Muscle of leg (tissue), 16 donors: ENCODE measurements at places on chromosomes 2 and 18. TPM values are rescaled to one million over a fixed set of nuclear protein-coding genes. Genes with fewer than 3 reads are reported as not detected.

DNA sequence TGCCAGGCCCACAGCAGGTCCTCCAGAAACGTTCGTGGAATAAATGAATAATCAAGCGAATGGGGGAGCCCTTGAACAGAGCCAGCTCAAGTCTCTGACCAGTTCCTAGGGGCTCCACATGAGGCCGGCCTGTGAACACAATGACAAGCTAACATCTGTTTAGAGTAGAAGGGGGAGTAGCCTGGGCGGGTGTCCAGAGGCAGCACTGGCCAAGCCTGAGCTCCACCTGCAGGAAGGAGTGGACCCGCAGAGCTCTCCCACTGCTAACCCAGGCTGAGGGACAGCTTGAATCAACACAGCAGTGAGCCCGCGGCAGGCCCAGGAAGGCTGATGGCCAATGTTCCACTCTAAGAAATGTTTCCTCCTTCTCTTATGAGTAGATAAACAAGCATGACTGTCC lies 234.8 kb upstream of the RAB6C start:
- no peak overlapping the region for H3K27ac ChIP-seq

IRS1 gene
- 9.2 TPM for total RNA-seq

FBXO15 gene
- total RNA-seq, result 0.89 TPM

CNTNAP5 gene
- 0.13 TPM for total RNA-seq

LONRF2 gene
- 1.5 TPM for total RNA-seq

GRCh38 chr2:187842978-187843847 lies 289.0 kb upstream of the TFPI start:
- no peak overlapping the region for H3K4me3 ChIP-seq
- no peaks in the 10 kb centered on the region for H3K36me3 ChIP-seq
- peak; percentile 79 for DNase-seq

STARD6 gene
- 0.18 TPM for total RNA-seq

DNA sequence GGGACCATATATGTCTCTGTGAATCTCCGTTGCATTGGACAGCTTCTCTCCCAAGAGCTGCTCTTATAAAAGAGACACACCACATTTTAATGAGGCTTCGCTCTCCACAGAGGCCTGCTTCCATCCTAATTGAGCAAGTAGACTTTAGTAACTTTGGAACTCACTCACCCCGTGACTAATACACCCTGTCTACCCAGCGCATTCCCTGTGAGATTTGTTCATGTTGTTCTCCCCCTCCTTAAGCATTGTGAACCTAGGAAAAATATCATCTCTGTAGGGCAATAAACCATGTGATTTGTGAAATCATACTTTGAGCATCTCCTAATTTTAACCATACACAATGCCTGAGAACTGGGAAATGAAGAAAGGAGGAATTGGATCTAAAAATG lies 56.9 kb downstream of the MCFD2 start:
- H3K36me3 ChIP-seq, result no peaks in the 10 kb centered on the region
- H3K4me1 ChIP-seq, result peaks cover 29% of the 10 kb centered on the region
- no peak overlapping the region for H3K27ac ChIP-seq

ADD2 gene
- 0.98 TPM for total RNA-seq

GRCh38 chr2:144670738-144671137 lies 150.8 kb upstream of the ZEB2 start:
- H3K36me3 ChIP-seq, result no peaks in the 10 kb centered on the region
- H3K4me1 ChIP-seq, result no peaks in the 10 kb centered on the region
- H3K27me3 ChIP-seq, result no peaks in the 10 kb centered on the region
- no peak overlapping the region for H3K27ac ChIP-seq
- DNase-seq, result no peak

DNA sequence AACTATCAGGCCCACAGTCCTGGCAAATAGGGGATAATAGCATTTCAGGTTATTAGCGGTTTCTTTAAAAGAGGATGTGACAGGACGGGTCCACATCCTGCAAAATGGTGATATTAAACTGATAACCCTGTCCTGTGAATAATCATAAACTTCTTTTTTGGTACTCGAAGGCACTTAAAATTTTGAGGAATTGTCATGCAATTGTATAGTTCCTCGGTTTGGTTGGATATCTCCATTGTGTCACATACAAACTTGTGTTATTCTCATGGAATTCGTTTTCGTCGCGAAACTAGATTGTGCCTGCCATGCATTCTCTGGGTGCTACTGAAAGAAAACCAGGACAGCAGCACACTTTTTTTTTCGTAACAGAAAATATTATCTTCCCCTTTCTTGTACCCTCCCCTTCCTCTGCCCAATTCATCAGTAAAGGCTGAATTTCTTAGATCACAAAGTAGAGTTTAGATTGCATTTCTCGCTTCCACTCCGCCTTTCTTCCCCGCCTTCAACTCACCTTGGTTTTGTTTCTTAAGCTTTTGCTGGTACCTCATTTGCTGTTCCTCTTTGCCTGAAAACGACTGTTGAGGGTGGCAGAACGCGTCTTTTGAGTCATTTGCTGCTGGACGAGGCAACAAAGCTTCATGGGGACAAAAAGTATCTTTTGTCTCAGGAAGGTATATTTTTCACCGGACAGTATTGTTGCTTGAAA lies 1.3 kb downstream of the CERS6 start:
- peaks cover 3% of the 10 kb centered on the region for H3K36me3 ChIP-seq
- no peak overlapping the region for H3K27ac ChIP-seq
- no peaks in the 10 kb centered on the region for H3K27me3 ChIP-seq
- H3K4me1 ChIP-seq, result peaks cover 14% of the 10 kb centered on the region
- DNase-seq, result peak; percentile 35

DNA sequence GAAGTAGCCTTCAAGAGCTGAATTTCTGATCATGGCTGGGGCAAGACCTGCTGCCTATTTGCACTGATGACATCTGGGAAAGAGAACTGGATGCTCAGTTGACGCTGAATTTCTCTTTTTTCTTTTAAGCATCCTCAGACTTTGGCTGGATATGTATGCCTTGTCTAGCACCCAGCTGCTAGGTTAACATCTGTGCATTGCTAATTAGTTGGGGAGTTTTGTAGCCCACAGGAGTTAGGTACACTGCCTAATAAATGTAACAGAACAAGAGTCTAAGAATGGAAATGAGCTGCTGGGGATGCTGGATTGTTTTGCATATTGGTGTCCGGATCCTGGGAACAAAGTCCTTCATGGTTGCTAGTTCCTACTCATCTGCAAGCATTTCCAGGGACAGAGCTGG lies 40.9 kb upstream of the STPG4 start:
- no peaks in the 10 kb centered on the region for H3K36me3 ChIP-seq
- DNase-seq, result no peak
- no peak overlapping the region for H3K27ac ChIP-seq
- H3K4me3 ChIP-seq, result no peak overlapping the region
- H3K4me1 ChIP-seq, result peaks cover 34% of the 10 kb centered on the region

GRCh38 chr2:130755256-130756052 lies at the start of gene AMER3:
AMER3 (plus strand) TSS chr2:130755540; CDS start chr2:130762073, 6,533 bp downstream.
- DNase-seq, result no peak
- H3K4me3 ChIP-seq, result peak within 1 kb of the TSS; percentile 10
- H3K27ac ChIP-seq, result no peak within 1 kb of the TSS
- peaks cover 4% of the 10 kb centered on the region for H3K4me1 ChIP-seq
- H3K27me3 ChIP-seq, result peaks cover 27% of the 10 kb centered on the region

BOK gene
- 35.3 TPM for total RNA-seq

DNA sequence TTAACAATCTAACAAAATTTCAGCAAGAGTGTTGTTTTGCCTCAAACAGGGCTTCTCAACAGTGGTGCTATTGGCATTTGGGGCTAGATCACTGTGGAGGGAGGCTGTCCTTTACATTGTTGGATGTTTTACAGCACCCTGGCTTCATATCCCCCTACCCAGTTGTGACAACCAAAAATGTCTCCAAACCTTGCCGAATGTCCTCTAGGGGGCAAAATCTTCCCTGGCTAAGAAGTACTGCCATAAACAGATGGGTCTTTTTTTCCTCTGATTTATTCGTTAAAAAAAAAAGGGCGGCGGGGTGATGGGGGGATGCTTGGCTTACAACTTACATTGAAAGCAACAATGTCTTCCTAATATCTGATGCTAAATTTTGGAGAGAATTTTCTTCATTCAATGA lies 207.6 kb upstream of the CCDC150 start:
- H3K4me1 ChIP-seq, result no peaks in the 10 kb centered on the region
- H3K36me3 ChIP-seq, result no peaks in the 10 kb centered on the region
- no peak overlapping the region for H3K4me3 ChIP-seq

UNC80 gene
- 2.0 TPM for total RNA-seq

DNA sequence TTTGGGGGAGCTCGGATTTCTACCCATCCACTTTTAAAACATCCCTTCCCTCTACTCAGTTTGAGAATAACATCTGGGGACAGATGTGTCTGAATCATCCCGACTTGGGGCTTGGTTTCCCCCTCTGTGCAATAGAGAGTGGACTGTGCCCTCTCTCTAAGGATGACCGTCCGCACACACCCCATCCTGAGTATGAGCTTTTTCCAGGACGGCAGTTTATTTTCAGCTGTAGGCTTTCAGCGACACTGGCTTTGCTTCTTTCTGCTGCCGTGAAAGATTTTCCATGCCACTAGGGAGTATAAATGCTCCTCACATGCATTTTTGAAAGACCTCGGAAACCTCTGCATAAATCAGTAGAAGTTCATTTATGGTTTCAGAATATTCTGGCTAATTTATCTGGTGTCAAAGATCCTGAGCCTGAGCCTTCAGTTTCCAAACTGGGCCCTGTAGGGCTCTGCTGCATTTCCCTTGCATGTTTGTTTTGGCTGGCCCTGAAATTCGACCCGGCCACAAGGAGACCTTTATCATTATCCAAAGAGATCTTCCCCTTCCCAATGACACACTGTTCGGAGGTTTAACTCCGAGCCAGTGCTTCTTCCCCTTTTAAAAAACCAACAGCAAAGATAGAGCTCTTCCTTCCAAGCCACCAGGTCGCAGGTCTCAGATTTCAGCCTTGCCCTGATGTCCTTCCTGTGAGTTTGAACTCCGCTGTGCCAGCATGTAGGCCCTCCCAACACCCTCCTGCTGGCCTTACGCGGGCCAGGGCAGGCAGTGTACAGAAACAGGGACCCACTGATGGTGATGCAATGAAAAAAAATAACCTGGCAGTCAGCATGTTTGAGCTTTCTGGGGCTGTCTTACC lies 53.3 kb downstream of the FECH start:
- H3K27ac ChIP-seq, result no peak overlapping the region
- no peak overlapping the region for H3K4me3 ChIP-seq
- peak; percentile 29 for DNase-seq
- H3K27me3 ChIP-seq, result peaks cover 4% of the 10 kb centered on the region

UGT1A8 gene
- not detected for total RNA-seq

GRCh38 chr18:55106906-55107305 lies 147.6 kb upstream of the CCDC68 start:
- H3K4me3 ChIP-seq, result no peak overlapping the region
- peak; percentile 38 for DNase-seq
- peak overlapping the region; percentile 8 for H3K27ac ChIP-seq
- no peaks in the 10 kb centered on the region for H3K27me3 ChIP-seq
- peaks cover 8% of the 10 kb centered on the region for H3K4me1 ChIP-seq

DNA sequence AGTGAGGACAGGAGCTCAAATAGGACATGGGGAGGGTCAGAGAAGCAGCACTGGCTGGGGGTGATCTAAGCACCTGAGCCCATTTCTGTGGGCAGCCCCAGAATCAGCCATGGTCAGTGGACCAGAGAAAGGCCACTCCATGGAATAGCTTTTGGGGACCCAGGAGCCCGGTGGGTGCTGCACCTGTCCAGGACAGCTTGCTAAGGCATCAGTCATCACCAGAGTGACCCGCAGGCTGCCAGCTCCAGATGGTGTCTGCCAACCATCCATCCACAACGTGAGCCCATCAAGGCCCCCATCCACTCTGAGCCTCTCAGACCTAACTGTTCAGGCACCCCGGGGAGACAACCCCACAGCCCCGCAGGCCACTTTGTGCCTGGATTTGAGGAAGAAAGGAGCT lies 23.6 kb upstream of the COL6A3 start:
- H3K27me3 ChIP-seq, result peaks cover 2% of the 10 kb centered on the region
- H3K4me3 ChIP-seq, result no peak overlapping the region
- H3K4me1 ChIP-seq, result peaks cover 34% of the 10 kb centered on the region
- no peaks in the 10 kb centered on the region for H3K36me3 ChIP-seq
- H3K27ac ChIP-seq, result no peak overlapping the region
